IPS DF 19.7 (cell line): ENCODE measurements at places on chromosomes 4 and X.

DNA sequence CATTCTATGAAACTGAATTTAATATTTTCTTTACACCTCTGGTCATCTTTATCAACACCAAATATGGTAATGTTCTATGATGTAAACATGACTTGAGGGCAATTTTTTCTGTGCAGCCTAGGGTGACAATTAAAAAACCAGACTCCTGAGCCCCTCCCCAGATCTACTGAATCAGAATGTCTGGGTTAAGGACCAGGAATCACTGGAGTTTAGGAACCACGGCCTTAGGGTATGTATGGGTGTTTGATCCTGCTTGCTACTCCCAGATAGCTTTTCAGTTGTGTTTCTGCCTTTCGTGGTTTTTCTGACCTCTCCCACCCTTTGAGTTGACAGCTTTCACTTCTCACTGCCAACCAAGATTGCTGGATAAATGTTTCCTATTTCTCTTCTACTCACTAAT is 332.2 kb downstream of the DHX15 start:
- DNase-seq = no peak

DNA sequence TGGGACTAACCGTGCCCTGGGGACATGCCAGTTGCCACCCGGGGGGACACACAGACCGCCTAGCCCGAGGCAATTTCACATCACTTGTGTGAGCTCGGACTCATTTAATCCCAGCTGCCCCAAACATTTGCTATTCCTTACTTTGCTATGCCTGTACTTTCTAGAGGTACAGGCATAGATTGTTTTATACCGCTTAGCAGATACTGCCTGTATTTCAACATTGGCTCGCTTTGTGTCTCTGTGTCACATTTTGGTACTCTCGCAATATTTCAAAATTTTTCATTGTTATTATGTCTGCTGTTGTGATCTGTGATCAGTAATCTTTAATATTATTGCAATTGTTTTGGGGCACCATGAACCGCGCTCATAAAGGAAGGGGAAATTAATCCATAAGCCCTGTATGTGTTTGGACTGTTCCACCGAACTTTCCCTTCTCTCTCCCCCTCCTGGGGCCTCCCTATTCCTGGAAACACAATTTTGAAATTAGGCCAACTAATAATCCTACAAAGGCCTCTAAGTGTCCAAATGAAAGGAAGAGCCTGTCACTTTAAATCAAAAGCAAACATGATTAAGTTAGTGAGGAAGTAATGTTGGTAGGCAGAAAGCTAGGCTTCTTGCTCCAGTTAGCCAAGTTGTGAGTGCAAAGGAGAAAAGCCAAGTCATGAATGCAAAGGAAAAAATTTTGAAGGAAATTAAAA is 568 bp upstream of the CASP6 start:
- DNase-seq = no peak

GRCh38 chr4:21226637-21227538 is 526.6 kb downstream of the PACRGL start:
- DNase-seq = no peak

- no peak for DNase-seq
Observed at GRCh38 chr4:155643087-155643486, 23.6 kb upstream of the GUCY1A1 start.

GRCh38 chr4:150886597-150886996 is 128.5 kb downstream of the LRBA start:
- DNase-seq = no peak
